Activated naive CD8-positive, alpha-beta T cell treated with anti-CD3 and anti-CD28 coated beads, Interleukin-2, amount 10 ng/mL, durations not matched to agents 7 days and 5 days (primary cell): ENCODE measurements at places on chromosomes 4 and X. TPM values are rescaled to one million over a fixed set of nuclear protein-coding genes. Genes with fewer than 3 reads are reported as not detected.

Gene NPY2R
- not detected for total RNA-seq

Gene FGG
- not detected for total RNA-seq

Gene XIAP
- total RNA-seq, result 46.4 TPM

Gene USP17L28
- total RNA-seq, result not detected

Gene RAB39B
- total RNA-seq, result 9.8 TPM

Gene ANXA10
- total RNA-seq, result not detected

Gene METAP1
- total RNA-seq, result 51.7 TPM

Gene CSAG2
- total RNA-seq, result not detected

GRCh38 chrX:139967750-139968149, 2.4 kb upstream of the CXorf66 start:
- H3K27ac ChIP-seq, result no peak overlapping the region
- no peaks in the 10 kb centered on the region for H3K36me3 ChIP-seq
- peaks cover 6% of the 10 kb centered on the region for H3K27me3 ChIP-seq
- H3K4me1 ChIP-seq, result no peaks in the 10 kb centered on the region

GRCh38 chr4:83556816-83557215, 20.9 kb downstream of the GPAT3 start:
- H3K27ac ChIP-seq, result no peak overlapping the region
- H3K4me1 ChIP-seq, result peaks cover 32% of the 10 kb centered on the region
- no peak overlapping the region for H3K4me3 ChIP-seq
- peaks cover 8% of the 10 kb centered on the region for H3K27me3 ChIP-seq

GRCh38 chr4:179601671-179602070, 2159.4 kb upstream of the AGA start:
- H3K27me3 ChIP-seq, result no peaks in the 10 kb centered on the region
- DNase-seq, result no peak
- no peak overlapping the region for H3K27ac ChIP-seq
- H3K36me3 ChIP-seq, result no peaks in the 10 kb centered on the region
- H3K4me1 ChIP-seq, result no peaks in the 10 kb centered on the region
- no peak overlapping the region for H3K4me3 ChIP-seq

GRCh38 chr4:186765138-186765537, 41.5 kb upstream of the FAT1 start:
- no peaks in the 10 kb centered on the region for H3K4me1 ChIP-seq
- no peak overlapping the region for H3K27ac ChIP-seq
- H3K36me3 ChIP-seq, result no peaks in the 10 kb centered on the region

GRCh38 chrX:136318895-136319597, 18.3 kb downstream of the ADGRG4 start:
- H3K4me3 ChIP-seq, result no peak overlapping the region
- no peaks in the 10 kb centered on the region for H3K4me1 ChIP-seq
- H3K36me3 ChIP-seq, result no peaks in the 10 kb centered on the region
- no peaks in the 10 kb centered on the region for H3K27me3 ChIP-seq
- DNase-seq, result no peak
